Type B pancreatic cell (in vitro differentiated cells): ENCODE measurements at places on chromosomes 13 and 19.

GRCh38 chr19:51796195-51796679 lies 1.3 kb downstream of the FPR3 start:
- no peak for DNase-seq

DNA sequence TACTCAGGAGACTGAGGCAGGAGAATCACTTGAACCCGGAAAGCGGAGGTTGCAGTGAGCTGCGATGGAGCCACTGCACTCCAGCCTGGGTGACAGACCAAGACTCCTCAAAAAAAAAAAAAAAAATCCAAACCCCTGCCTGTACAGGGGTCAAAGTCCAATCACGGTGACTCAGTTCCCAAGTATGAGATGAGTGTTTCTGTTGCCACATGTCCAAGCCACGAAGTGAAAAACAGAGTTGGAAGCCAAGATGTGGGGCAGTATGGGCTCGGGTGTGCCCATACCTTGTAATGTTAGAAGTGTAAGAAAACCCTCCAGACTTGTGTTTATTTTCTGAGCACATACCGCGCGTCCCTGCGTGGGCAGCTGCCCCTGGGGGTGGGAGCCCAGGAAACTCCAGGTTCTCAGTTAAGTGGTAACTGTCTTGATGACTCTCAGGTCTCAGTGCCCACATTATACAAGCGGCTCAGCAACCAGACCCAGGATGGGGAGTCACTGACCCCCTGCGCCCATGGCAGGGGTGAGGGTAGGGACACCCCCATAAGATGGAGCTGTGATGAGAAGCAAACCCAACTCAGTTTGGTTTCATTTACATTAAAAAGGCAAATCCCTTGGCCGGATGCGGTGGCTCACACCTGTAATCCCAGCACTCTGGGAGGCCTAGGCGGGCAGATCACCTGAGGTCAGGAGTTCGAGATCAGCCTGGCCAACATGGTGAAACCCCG lies 1.2 kb upstream of the GPX4 start:
- no peak for DNase-seq

DNA sequence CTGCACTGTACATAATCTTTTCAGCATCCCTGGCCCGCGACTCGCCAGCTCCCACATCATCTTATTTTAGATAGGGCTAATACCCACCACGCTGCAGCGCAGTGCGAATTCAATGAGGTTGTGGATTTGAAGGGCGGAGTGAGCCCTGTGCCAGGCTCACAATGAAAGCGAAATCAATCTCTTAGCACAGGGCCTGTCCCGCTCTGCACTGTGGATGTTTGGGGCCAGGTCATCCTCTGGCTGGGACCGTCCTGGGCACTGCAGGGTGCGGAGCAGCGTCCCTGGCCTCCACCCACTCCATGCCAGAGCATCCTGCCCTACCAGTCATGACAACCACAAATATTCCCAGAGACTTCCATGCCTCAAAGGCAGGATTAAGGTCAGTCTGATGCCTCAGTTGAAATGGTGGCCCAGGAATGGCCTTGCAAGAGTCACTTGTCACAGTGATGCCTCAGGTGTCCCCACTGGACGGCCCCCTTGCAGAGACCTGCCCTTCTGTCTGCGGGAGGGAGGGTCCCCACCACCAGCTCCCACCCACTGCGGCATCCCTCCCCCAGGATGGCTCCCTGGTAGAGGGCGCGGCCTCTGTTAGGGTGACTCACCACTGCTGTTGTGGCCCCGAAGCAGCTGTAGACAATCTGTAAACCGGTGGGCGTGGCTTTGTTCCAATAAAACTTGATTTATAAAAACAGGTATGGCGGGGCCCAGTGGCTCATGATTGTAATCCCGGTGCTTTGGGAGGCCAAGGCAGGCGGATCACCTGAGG lies 5.6 kb downstream of the UHRF1 start:
- no peak for DNase-seq

DNA sequence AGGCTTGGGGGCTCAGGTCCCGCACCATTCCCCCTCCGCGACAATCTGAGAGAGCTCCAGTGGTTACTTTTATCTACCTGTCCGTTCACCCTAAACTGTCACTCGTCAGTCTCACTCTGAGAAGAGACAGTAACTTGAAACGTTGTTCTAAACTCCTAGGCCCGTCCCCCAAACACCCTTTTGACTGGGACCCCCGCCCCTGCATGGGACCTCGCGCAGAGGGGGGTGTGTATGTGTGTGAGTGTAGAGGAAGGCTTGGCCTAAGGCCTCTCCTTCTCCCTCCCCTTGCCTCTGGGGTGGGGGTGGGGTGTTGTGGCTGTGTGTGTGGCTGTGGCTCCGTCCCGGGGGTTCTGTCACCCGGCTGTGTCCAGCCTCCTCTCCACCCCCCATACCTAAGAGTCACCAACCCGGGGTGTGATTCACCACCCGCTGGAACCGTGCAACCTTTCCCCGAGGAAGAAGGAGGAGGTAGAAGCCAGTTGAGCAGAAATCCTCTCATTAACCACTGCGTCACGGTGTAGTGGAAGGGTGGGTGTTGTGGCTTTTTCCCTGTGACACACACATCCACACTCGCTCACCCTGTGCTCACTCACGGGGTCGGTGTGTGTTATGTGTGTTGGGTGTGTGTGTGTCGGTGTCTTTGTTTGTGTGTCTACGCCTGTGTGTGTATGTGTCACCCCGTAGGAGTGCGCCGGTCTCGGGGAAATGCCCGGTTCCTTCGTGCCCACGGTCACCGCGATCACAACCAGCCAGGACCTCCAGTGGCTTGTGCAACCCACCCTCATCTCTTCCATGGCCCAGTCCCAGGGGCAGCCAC lies 2.4 kb downstream of the FOSB start:
- no peak for DNase-seq

DNA sequence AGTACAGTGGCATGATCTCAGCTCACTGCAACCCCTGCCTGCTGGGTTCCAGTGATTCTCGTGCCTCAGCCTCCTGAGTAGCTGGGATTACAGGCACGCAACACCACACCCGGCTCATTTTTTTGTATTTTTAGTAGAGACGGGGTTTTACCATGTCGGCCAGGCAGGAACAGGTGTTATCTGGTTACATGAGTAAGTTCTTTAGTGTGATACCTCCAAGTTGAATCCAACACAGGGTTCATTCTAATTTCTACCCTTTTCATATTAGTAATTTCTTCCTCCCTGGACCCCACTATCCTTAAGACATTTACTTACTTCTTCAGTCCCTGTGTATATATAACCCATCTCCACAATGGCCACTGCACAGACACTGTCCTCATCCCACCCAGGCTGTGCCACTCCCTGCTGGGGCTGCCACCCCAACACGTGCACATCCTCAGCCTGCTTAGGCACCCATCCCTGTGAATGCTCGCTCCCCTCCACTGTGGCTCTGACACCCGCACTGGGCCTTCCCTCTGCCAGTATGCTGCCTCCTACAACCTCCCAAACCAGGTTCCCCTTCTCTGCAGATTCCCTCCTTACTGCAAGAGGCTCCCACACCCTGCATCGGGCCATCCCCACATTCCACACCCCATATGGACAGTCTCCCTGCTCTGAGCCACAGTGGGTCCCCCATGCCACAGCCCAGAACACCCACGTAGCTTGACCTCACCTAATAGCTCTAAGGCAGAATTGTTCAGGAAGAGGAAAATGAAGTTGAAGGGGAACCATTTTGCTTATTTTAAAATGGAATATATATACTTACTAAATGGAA lies 147.1 kb downstream of the TBC1D4 start:
- no peak for DNase-seq

DNA sequence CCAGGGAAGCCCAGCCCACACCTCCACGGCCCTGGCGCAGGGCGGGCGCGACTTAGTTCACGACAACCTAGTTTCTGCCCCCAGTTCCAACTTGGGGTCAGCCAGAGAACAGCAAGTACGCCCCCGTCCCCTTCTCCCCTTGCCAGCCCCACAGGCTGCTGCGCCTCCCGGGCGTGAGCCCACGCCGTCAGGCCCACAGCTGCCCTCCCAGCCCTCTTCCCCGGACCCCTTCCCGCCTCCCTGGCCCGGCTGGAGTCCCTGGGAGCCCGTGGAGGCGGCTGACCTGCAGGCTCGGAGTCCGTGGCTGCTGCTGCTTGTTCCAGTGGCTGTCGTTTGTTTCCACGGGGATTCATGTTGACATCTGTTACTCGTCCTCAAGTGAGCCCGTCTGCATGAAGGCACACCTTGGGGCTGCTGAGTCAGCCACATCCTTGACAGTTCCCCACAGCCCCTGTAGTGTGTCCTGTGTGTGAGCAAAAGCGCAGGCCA lies 86.0 kb downstream of the ATP11A start:
- no peak for DNase-seq

DNA sequence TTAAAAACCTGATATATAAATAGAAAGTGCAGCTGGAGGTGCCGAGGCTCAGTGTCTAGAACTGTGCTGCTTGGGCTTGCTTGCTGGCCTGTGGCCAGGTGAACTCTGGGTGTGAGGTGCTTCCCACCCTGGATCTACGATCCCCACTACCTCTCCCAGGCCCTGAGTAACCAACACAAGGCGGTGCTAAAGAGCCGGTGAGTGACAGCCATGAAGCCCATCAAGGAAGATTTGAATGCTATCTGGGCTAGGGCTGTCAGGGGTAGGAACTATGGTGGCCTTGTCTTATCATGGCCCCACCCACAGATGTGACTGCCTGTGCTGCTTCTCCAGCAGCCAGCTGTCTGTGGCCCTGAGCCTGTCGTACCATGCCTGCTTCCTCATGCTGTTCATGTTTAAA lies 25.6 kb upstream of the ZNF91 start:
- DNase-seq, result no peak

- DNase-seq, result no peak
Observed at GRCh38 chr13:76446191-76446590, 440.0 kb downstream of the KCTD12 start.

DNA sequence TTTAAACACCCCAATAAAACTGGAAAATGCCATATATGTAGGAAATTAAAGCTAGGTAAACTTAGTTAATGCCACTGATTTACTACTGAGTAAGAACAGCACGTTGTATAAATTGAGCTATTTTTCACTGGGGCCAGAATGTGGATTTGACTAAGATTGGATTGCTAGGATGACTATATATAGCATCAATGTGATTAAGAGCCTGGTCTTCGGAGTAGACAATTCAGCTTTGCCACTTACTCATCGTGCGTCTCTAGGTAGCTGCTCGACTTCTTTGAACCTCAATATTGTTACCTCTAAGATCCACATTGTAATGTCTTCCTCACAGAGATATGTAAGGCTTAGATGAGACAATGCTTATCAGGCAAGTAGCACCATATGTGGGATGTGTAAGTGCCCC lies 462.5 kb downstream of the KLF12 start:
- no peak for DNase-seq
